Foreskin keratinocyte (primary cell): ENCODE measurements at places on chromosomes 13 and 19. TPM values are rescaled to one million over a fixed set of nuclear protein-coding genes. Genes with fewer than 3 reads are reported as not detected.

PGLYRP2 gene
- total RNA-seq: not detected in 2 replicates

DNA sequence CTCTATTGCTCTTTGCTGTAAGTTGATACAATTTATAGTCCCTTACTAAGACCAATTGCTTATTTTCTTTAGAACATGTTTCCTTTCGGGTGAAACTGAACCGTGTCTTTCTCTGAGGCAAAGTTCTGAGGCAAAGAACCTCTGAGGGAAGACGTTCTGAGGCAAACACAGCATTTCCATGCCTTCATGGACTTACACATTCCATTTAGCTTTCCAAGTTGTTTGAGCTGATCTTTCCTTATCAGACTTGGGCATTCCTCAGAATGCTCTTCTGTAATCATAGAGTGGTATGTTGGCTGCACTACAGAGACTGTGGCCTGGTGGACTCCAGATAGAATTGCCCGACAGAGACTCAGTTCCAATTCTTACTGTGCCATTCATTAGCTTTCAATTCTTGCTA, 579.1 kb downstream of the KCTD12 start:
- no peak for DNase-seq

DNA sequence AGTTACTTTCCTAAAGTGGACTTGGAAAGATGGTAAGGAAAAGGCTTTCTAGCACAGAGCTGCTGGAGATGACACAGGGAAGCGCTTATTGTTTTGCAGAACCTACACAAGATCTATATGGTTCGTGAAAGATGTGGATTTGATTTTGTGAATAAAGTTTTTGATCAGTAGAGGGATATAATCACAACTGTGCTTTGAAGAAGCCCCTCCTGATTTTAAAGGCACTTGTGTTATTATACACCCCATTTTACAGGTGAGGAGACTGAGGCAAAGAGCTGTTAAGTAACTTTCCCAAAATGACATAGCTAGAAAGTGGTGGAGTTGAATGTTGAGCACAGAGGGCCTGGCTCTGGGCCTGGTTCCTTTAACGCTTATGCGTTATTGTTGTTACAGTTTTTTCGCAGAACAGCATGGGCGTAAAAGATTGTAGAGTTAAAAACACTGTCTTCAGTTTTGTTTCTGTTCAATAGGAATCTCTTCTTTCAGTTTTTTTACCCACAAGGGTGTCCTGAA, 1.4 kb downstream of the TDRD3 start:
- no peak for DNase-seq

GRCh38 chr13:59621773-59622172, 542.0 kb downstream of the DIAPH3 start:
- no peak for DNase-seq

- DNase-seq: no peak
Measured at GRCh38 chr19:5057860-5058259, 88.9 kb downstream of the KDM4B start.

DNA sequence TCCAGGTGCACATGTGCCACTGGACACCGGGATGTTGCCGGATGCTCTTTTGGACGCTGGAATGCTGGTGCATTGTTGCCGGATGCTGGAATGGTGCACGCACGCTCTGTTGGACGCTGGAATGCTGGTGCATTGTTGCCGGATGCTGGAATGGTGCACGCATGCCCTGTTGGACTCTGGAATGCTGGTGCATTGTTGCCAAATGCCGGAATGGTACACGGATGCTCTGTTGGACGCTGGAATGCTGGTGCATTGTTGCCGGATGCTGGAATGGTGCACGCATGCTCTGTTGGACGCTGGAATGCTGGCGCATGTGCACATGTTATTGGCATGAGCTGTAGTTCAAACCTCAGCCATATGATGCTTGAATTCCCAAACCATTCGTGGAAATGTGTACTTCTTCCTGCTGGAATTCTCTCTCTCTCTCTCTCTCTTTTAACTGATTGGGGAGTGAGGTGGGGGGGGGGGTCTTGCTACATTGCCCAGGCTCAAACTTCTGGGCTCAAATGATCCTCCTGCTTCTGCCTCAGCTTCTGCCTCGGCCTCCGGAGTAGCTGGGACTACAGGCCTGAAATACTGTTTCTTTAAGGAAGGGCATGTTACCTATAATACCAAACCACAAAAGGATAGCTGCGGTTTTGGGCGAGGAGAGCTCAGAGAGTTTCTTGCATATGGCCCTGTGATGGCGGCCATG, 1.2 kb upstream of the MCF2L start:
- no peak for DNase-seq

GRCh38 chr13:22499919-22500318, 680.9 kb upstream of the SGCG start:
- no peak for DNase-seq
